ENCODE measurements at places on chromosomes 6 and 20.

- no peak for DNase-seq
Observed at GRCh38 chr20:13898012-13898612, 92.3 kb downstream of the SEL1L2 start.

GRCh38 chr6:111653979-111654378, 48.3 kb upstream of the TRAF3IP2 start:
- no peak for DNase-seq

DNA sequence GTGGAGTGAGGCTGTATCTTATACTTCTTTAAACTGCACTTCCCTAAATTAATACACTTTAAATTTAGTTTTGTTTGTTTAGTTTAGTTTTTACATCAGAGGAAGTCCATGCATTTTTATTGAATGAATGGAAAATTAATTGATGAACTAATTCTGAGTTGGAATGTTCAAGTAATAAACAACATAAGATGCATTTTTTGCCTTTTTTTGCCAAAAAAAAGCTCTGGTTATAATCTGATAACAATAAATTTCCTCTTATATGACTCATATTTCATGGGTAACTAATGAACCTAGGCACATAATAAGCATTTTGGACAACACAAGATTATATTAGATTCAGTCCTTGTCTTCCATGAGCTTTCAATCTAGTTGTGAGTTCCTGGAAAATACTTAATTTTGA, 323.1 kb downstream of the CENPW start:
- no peak for DNase-seq

- no peak for DNase-seq
Observed at GRCh38 chr6:87473419-87473903, 687 bp downstream of the SLC35A1 start.

DNA sequence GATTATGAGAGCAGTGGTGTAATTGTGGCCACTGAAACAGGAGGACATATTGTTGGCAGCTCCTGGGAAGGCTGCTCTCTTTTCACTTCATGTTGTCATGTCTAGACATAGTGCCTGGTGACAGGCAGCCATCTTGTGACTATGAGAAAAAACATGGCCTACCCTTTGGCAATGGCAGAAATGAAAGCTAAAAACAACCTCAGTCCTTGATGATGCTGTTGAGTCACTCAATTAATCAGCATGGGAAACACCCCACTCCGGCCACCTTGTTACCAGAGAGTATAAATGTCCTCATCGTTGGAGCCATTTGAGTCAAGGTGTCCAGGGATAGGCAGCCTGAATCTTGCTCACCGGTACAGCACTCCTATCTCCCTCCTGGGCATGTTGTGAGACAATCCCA, 31.2 kb upstream of the HMGA1 start:
- DNase-seq, result no peak

GRCh38 chr6:149130508-149130907, 187.0 kb upstream of the TAB2 start:
- no peak for DNase-seq

GRCh38 chr20:6480328-6481200, 286.9 kb upstream of the BMP2 start:
- no peak for DNase-seq

- no peak for DNase-seq
Observed at GRCh38 chr6:106490030-106490429, 129.5 kb downstream of the CRYBG1 start.

- DNase-seq, result no peak
Observed at GRCh38 chr6:107809966-107810365, 14.1 kb downstream of the SCML4 start.

GRCh38 chr6:150177259-150177951, 34.6 kb downstream of the PPP1R14C start:
- DNase-seq, result no peak

DNA sequence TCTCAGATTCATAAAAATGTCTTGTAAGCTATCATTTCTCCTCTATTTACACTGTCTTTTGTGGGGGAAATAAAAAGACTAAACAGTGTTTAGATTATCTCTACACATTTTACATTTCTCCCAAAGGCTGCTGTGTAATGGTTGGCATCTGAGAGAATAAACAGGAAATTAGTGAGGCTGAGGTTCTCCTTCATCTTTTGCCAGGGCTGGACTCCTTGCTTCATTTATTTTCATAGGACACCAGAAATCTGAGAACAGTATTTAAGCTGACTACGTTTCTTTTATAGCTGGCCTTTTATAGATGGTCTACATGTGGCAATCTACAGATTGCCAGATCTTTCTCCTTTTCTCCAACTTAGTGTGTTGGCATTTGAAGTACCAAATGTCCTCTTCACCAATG, 41.5 kb downstream of the PLCB4 start:
- DNase-seq, result no peak

DNA sequence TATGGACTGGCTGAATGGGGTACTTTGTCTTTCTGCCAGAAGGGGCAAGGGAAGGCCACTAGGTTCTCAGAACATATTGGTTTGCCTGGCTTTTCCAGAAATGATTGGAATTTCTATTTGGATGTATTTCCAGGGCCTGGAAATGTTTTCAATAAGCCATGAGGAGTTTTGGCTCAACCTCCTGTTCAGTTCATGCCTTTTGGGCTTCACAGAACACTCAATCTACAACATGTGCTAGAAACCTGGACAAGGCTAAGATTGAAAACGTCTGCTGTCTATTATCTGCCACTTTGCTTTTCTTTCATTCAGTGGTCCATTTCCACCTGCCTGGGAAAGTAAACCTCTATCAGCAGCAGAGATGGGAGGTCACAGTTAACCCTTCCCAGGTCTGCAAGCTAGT, 793.4 kb downstream of the TENT5A start:
- no peak for DNase-seq
